B cell (primary cell): ENCODE measurements at places on chromosomes 5 and 9. TPM values are rescaled to one million over a fixed set of nuclear protein-coding genes. Genes with fewer than 3 reads are reported as not detected.

The RNF183 gene
- 0.04 and 0.58 TPM in 2 replicates for polyA plus RNA-seq

The SLC6A19 gene
- not detected in 2 replicates for polyA plus RNA-seq

The BNC2 gene
- polyA plus RNA-seq: 0.01 TPM in 1 of 2 replicates, not detected in the other

The PCDHB4 gene
- not detected in 2 replicates for polyA plus RNA-seq

The AQP3 gene
- polyA plus RNA-seq: 10.0 and 11.4 TPM in 2 replicates

DNA sequence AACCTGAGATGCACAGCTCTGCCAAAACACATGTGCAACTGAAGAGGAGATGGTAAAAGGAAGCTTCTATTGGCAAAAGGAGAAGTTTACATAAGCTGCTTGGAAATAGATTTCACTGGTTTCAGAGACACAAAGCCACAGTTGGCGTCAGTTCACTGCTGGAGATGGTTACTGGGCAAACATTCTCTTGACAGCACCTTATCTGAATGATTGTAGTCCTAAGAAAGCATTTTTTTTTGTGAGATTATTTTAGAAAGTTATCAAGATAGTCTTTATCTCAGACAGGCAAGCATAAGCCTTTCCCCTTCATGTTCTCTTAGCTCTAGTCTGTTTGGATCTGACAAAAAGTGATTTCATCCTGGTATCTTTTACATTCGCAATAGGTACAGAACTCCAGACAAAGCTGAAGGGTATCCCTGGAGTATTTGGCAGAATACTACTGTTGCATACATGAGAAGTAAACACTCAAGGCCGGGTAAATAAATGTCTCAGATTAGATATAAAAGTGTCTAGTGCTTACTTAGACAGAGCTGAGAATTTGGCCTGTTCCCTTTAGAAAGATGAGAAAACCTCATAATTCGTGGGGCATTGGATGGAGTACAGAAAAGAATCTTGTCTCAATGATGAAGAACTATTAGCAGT lies 1668.0 kb upstream of the NUDT12 start:
- DNase-seq: no peak

- DNase-seq: no peak
Observed at GRCh38 chr5:154346427-154346826, 99.4 kb upstream of the SAP30L start.

GRCh38 chr9:32709871-32710270 lies 73.5 kb upstream of the TMEM215 start:
- DNase-seq: no peak

- DNase-seq: no peak
Observed at GRCh38 chr9:116198344-116198743, 44.8 kb downstream of the PAPPA start.

DNA sequence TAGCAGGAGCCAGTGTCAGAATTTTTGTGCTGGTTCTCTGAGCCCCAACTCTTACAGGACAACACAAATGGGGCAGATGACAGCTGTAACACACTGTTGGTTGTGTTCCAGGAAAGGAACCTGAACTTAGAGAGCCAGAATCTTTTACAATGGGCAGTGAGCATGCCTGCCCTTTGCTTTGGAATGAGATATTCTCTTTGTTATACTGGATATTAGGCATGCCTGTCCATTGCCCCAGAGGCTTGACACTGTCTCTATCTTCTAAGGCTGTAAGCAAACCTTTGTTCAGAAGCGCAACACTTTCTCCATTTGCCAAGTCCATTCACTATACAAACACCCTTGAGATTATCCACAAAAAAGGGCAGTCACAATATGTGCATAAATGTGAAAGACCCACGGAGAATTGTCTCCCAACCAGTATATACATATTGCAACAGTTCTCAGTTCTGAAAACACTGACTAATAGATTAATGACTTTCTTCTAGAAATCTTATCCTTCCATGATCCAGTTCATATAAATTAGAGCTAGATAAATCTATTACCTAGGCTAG lies 26.3 kb upstream of the CEP120 start:
- DNase-seq: no peak

GRCh38 chr5:179893958-179894895 lies 13.5 kb downstream of the TBC1D9B start:
- no peak for DNase-seq

DNA sequence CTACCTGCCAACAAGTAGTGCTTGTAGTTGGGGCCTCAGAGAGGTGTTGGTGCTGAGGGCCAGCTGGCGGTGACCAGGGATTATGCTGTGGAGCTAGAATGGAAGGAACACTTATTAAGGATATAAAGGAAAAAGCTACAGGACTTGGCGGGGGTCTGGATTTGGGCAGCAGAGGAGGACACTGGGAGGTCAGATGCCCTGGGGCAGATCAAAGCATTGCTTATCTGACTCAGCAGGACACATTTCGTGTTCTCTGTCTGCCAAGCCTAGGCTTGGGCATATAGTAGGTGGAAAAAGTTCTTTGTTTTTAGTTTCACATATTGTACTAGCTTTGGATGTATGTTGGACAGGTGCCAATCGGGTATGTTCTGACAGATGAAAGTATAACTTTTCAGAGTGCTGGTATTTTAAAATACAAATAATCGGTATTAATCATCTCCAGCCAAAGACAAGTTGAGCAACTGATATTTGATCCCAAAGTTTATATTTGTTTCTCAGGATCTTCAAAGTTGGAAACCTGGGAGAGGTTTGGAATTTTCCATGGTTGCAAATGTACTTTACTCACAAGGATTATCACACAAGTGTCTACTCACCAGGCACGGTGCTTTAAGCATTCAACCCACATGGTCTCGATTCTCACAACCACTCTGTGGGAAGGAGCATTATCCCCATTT lies 69.4 kb downstream of the IQGAP2 start:
- DNase-seq: no peak

DNA sequence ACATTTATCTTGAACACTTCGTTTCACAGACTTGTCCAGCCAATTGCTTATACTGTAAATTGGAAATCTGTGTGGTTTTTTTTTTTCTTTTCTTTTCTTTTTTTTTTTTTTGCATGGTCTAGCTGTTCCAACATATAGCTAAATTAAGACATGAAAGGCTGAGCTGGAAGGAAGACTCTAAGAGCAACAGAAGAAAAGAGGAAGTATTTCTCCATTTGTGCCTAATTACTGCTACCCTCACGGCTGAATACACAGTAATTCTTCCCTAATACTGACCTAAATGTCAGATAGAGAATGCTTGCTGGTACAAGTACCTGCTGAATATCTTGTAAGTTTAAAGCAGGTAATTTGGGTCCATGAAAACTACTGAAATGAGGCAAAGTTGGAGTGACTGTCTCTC lies 11.0 kb upstream of the HAPLN1 start:
- no peak for DNase-seq
